NCI-H1417 treated with DMSO at 0.1 percent for 48 hours (cell line): ENCODE measurements at places on chromosomes 16 and 17.

- DNase-seq: no peak
Observed at GRCh38 chr16:59144841-59145240, 410.7 kb upstream of the GOT2 start.

GRCh38 chr16:52548261-52549010 is 1.5 kb upstream of the TOX3 start:
- no peak for DNase-seq

DNA sequence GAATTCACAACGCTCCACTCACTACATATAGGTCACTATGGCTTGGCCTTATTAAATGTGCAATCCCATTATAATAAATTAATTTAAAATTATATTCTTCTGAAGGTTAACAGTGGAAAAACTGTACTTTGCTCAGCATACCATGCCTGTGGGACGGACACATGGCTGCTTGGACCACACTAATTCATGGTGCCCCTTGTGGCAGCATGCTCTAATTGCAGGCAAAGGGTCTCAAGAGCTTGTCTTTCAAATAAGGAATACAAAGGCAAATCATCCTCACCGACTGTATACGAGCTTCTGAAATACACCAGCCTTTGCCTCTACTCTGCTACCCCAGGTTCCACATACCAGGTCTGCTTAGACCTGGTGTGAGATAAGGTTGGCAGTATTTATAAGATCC is 11.7 kb downstream of the SMPD3 start:
- no peak for DNase-seq

GRCh38 chr17:17824783-17825614 is 11.8 kb downstream of the SREBF1 start:
- DNase-seq: no peak

GRCh38 chr16:17404941-17405689 is 65.6 kb downstream of the XYLT1 start:
- no peak for DNase-seq

- DNase-seq: no peak
Observed at GRCh38 chr16:22663389-22664064, 150.4 kb upstream of the HS3ST2 start.

DNA sequence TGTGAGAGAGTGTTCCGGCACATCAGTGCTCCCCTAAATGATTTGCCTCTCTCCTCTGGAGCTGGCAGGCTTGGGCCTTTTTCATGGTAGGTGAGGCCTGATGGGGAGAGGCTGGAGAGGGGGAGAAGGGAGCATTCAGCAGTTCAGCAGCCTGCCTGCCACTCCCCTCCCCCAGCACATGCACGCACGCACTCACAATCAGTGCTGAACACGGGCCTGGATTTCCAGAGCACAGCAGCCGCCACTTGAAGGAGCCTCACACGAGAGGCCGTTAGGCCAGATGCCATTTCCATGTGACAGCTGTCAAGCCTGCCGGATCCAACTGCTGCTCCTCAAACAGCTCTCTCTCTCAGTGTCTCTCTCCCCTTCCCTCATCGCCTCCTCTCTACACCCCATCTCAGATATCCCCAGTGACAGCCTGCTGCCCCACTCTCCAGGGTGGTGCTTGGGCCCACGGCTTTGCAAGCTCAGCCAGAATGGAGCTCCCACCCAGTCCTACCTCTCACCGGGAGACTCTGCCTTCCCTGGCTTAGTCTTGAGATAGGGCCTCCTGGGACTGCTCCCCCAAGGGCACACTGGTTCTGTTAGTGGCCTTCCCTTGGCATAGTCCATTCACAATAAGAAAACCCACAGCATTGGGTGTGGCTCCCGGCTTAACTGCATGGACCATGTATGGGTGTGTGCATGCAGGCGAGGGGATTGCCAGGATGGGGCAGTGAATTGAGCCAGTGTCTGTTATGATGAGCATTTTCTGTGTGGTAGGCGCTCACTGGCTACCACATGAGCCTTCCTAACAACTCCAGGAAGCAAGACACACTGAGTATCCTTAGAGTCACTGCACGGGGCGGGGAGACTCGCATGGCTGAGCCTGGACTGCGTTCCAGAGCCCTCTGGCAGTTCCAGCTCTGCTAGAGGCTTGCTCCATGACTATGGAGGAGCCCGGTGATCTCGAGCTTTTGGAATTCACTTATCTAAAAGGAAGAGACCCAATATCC is 226.2 kb downstream of the CCDC182 start:
- peak; percentile 48 for DNase-seq

- no peak for DNase-seq
Observed at GRCh38 chr17:3827124-3827773, 18.8 kb downstream of the NCBP3 start.

DNA sequence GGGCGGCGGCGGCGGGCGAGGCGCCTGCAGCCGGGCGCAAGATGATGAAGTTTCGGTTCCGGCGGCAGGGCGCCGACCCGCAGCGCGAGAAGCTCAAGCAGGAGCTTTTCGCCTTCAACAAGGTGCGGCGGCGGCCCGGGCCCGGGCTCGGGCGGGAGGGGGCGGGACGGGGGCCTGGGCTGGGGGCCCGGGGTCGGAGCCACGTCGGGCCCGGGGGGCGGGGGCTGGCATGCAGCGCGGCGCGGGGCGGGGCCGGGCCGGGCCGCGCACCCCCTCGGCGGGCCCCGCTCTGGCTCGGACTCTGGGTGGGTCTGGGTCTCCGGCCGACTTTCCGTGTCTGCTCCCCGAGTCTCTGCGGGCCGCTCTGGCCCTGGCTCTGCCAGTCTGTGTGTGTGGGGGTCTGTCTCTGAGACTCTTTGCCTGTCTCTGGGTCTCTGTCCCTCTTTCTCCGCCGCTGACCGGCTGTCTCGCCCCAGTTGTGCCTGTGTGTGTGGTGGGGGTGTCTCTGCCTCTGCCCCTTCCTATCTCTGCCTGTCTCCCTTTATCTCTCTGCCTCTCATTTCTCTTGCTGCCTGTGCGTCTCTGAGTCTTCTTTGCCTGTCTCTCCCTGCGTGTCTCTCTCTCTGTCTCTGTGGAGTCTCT is 328 bp downstream of the LLGL1 start:
- no peak for DNase-seq

GRCh38 chr16:1543085-1543896 is 9.8 kb downstream of the TMEM204 start:
- DNase-seq: no peak

DNA sequence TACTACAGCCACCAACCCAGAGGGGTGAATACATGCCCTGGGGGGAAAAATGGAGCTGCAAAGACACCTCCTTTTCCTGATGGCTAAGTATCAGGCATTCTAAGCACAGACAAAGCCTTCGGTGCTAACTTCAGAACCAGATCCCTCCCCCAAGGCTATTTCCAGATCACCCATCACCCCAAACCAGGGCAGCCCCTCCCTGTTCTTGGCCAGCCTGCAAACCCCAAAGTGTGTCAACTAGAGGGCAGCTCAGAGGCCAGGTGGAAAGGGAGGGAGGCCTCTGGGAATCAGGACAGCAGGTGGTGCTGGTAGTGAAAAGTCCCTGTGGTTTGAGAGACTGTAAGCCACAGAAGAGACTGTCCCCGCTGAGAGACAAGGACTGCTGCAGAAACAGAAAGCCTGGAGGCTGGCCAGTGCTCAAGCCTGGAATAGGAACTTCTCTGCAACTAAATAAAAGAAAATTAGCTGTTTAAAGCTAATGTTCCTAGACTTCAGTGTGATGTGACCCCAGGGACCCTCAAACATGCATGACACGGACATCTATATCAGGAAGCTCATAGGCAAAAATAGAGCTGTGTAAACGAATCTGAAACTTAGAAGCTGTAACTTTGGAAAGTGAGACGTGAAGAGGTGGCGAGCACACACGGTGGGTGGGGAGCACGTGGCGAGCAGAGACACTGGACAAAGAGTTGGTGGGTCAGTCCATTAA is 9.1 kb downstream of the TUBG1 start:
- no peak for DNase-seq

GRCh38 chr16:57987441-57988177 is 12.9 kb downstream of the ZNF319 start:
- no peak for DNase-seq

GRCh38 chr17:80793851-80794267 is 197.8 kb upstream of the CHMP6 start:
- no peak for DNase-seq

DNA sequence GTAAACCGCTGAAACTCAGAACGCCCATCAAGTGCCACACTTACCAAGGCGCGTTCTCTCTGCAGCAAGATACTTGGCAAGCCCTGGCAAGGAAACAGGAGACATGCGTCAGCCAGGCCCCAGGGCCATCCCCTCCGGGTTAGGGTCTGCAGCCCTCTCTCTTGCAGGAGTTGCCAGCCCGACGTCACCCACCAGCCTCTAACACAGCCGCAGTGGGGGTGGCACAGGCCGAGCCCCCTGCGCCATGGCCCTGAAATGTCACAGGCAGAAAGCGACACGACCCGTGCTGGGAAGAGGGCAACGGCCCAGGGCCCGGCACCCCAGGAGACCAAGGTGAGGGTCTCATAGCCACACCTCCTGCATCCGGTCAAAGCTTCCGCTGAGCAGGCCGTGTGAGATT is 21.9 kb downstream of the ELAC2 start:
- no peak for DNase-seq

DNA sequence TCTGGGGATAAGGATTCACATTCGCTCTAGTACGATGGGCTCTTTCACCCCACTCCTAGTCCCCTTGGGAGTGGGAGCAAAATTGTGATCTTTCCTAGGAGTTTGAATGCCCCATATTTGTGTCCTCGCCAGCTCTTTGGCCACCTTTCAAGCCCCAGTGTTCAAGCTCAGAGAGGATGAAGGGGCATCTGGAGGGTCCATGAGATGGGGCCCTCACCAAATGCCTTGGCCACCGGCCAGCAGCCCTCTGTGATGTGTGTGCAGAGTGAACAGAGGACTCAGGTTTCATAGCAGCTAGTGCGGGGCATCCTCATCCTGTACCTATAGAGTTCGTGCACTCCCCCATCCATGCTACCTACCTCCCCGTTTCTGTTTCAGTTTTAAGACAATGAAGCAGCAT is 140.6 kb downstream of the RAB11FIP4 start:
- DNase-seq: no peak

- DNase-seq: no peak
Observed at GRCh38 chr17:65677932-65678331, 116.5 kb upstream of the AXIN2 start.

DNA sequence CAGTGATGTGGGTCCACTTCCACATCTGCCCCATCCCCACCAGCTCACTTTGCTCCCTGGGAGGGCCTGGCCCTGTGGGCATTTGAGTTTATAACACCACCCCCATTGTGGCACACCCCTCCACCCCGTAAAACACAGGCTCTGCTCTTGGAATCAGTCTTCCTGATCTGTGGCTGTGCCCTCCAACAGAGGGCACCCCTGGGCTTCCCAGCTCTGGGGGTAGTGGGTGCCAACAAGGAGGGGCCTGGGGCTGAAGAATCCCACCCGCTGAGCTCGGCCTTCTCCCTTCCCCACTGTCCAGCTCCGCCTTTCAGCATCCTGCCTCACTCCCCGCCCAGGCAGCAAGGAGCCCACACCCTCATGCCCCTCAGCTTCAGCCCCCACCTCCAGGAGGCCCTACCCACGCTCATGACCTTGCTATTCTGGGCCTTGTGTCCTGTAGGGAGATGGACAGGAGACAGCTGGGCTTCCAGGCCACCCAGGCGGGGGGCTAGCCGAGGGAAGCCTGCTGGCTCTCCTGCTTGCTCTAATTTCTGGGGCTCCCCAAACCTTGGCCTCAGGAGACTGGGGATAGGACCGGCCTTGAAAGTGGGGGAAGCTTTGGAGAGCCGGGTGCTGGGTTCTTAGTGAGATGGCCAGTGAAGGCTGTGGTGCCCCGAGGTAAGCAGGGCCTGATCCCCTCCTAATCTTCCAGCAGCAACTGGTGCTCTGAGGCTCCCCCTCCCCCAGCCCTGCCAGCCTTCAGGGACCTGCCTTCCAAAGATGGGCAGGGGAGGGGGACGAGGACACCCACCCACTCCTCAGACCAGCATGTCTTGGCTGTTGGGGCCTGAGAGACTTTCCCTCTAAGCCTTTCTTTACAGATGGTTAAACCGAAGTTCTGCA is 2.9 kb upstream of the ATP2A1 start:
- DNase-seq: no peak

- no peak for DNase-seq
Observed at GRCh38 chr16:17454162-17454730, 16.5 kb downstream of the XYLT1 start.

DNA sequence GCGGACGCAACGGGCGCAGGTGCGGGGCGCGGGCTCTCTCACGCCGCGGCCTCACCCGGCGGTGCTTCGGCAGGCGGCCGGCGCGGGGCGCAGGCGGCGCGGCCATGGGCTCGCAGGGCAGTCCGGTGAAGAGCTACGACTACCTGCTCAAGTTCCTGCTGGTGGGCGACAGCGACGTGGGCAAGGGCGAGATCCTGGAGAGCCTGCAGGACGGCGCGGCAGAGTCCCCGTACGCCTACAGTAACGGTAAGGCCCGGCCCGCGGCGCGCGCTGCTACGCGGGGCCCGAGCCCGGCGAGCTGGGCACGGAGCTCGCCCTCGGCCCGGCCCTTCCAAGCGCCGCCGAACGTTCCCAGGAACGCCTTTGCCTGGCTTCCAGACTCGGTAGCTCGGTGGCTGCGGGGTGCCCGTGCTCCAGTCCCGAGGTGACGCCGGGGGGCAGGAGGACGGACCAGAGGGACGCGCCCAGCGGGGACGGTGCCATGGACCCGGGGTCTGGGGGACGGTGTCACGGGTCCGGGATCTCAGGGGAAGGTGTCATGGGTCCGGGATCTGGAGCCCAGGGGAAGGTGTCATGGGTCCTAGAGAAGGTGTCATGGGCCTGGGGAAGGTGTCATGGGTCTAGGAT is 435 bp downstream of the RAB40C start:
- no peak for DNase-seq

- peak; percentile 71 for DNase-seq
Observed at GRCh38 chr16:85583491-85584181, 29.5 kb upstream of the GSE1 start.

GRCh38 chr17:61205401-61205800 is 194.2 kb upstream of the TBX2 start:
- no peak for DNase-seq

DNA sequence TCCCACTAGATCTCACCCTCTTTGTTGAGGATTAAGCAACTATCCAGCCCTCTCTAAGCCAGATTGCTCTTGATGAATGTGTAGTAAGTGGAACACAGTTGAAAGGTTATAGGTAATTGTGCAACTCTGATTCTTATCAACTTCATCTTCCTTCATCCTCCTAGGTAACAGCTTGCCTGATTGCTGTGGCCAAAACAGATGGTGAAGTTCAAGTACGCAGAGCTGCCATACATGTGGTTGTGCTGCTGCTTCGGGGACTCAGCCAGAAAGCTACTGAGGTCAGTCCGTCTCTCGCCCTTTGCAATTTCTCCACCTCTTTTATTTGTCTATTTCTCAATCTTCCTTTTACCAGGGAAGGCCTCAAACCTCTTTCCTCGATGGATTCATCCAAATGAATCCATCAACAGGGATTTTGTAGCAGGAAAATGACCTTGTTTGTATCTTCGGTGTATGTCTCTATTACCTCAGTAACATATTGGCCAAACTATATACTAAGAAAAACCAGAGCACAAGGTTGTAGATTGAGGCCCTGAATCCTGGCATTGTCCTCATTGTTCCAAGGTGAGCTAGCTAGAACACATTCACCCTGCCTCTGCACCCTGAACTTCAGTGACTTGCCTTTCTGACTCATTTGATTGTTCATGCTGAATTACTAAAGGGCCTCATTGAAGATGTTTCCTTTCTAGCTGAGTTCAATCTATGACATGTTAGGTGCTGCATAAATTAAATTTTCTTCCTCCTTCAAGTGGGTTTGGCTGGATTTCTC is 65.1 kb upstream of the HAS3 start:
- DNase-seq: no peak
